ENCODE measurements at places on chromosomes 1 and 21.

GRCh38 chr1:115873184-115873583 lies 32.3 kb upstream of the NHLH2 start:
- DNase-seq = no peak
- no peaks in the 10 kb centered on the region for H3K36me3 ChIP-seq
- H3K4me1 ChIP-seq = no peaks in the 10 kb centered on the region
- no peak overlapping the region for H3K4me3 ChIP-seq

- no peak overlapping the region for H3K4me3 ChIP-seq
- H3K27ac ChIP-seq = no peak overlapping the region
- no peaks in the 10 kb centered on the region for H3K36me3 ChIP-seq
- H3K27me3 ChIP-seq = no peaks in the 10 kb centered on the region
- no peaks in the 10 kb centered on the region for H3K4me1 ChIP-seq
- DNase-seq = no peak
Measured at GRCh38 chr1:101137144-101138126, 99.4 kb upstream of the S1PR1 start.

DNA sequence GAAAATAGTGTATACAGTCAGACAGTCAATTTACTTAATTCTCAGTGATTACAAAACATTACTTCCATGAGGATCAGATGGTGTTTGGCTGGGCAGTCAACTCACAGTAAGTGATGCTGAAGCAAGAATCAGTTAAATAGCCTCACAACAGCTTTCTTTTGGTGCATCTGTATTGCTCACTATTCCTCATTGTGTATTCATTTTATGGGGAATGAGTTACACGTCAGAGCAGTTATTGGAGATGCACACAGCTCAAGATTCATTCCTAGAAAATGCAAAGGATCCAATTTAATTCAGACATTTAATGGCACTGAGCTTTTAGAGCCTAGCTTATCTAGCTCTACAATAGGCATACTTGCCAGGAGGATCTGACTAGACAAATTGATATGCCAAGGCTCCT lies 150.6 kb downstream of the HS2ST1 start:
- H3K36me3 ChIP-seq = no peaks in the 10 kb centered on the region
- no peak overlapping the region for H3K4me3 ChIP-seq
- H3K4me1 ChIP-seq = peaks cover 4% of the 10 kb centered on the region
- no peak for DNase-seq
- H3K27me3 ChIP-seq = no peaks in the 10 kb centered on the region

DNA sequence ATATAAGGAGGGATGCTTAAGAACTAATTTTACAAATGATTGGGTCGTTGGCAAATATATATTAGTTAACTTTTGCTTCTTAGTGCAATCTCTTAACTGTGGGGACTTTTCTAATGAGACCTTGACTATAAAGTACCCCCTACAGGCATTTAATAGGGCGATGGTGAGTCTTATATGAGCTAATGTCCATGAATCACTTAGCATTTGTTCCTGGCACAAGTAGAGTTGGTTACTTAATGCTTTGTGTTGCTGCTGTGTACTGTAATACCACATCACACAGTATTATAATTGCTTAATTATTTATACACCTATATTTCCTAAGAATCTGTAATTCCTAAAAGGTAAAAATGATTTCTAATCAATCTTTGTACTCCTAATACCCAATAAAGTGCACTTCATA lies 25.3 kb upstream of the TMCO1 start:
- no peak for DNase-seq
- no peaks in the 10 kb centered on the region for H3K4me1 ChIP-seq
- no peak overlapping the region for H3K4me3 ChIP-seq
- no peaks in the 10 kb centered on the region for H3K27me3 ChIP-seq

GRCh38 chr1:3740042-3740441 lies 12.2 kb upstream of the CCDC27 start:
- no peaks in the 10 kb centered on the region for H3K27me3 ChIP-seq
- no peak overlapping the region for H3K4me3 ChIP-seq
- no peak for DNase-seq
- H3K36me3 ChIP-seq = peaks cover 42% of the 10 kb centered on the region

DNA sequence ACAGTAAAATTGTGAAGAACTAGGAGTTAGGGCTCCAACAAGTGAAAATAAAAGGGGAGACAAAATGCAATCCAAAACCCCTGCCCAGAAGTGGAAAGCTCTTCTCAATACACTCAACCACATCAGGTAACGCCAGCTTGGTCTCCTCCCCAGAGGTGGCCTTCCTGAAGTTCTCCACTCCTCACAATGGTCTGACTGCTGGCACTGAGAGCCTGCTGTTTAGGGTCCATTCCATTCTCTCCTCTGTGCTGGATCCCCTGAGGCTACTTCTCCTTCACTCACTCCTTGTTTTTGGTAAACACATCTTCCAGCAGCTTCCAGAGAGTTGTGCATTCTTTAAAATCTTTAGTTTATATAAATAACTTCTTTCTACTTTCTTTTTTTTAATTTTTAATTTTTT lies 189.5 kb downstream of the KCNT2 start:
- no peaks in the 10 kb centered on the region for H3K27me3 ChIP-seq
- H3K4me3 ChIP-seq = no peak overlapping the region
- H3K27ac ChIP-seq = no peak overlapping the region
- no peaks in the 10 kb centered on the region for H3K36me3 ChIP-seq
- H3K4me1 ChIP-seq = no peaks in the 10 kb centered on the region

- H3K27ac ChIP-seq = no peak overlapping the region
- no peak overlapping the region for H3K4me3 ChIP-seq
- H3K27me3 ChIP-seq = no peaks in the 10 kb centered on the region
- DNase-seq = no peak
- no peaks in the 10 kb centered on the region for H3K36me3 ChIP-seq
Measured at GRCh38 chr1:221761354-221762002, 19.6 kb upstream of the DUSP10 start.

DNA sequence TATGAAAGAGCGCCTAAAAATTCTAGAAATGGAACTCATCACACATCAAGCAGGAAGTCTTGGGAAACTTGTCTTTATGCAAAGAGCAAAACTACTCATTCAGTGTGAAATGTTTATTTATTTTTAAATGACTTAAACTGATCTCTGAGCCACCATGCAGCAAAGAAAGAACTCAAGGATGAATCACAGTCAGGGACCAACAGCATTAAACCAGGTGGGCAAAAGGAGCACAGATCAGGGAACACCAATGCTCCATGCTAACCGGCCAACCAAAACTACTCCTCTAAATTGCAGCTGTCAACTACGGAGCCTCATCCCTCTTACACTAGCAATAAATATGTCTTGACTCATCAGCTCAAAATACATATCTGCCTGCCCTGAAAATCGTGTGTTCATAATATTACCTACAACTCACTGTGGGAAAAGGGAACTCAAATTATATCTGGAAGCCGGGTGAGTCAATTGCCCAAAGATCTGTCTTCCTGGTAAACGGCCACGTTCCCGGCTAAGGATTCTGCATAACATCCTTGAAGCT lies 129.2 kb downstream of the PTPN14 start:
- DNase-seq = no peak
- no peaks in the 10 kb centered on the region for H3K4me1 ChIP-seq
- H3K36me3 ChIP-seq = no peaks in the 10 kb centered on the region
- H3K27ac ChIP-seq = no peak overlapping the region
- no peaks in the 10 kb centered on the region for H3K27me3 ChIP-seq

DNA sequence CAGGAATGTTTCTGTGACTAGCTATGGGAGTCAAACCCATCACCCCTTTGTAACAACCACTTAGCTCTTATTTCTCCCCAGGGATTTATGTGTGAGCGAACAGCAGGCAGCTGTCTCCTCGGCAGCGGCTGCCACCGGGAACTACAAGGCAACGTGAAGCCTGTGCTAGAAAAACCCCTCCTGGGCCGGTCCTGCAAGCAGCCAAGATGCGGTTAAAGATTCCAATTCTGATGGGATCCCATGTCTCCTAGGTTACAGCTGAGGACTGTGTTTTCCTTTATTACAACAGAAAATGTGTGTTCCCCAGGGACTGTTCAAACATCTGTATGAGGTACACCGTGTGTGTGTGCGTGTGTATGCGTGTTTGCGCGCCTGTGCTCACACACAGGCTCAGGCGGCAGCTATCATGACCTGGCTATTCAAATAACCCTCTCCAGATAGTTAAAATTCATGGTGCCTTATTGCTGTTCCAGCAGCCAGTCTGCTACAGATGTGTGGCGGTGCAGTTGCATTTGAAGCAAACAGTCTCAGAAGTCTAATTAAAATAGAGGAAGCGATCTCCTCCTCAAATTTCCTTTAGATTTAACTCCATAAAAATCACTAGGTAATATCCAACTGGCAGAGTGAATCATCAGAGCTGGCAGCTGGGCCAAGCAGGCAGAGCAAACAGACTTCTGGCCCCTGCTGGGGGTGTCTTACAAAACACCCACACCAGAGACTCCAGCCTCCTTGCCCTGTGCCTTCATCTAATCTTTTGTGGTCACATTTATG lies 68.0 kb downstream of the LMX1A start:
- H3K4me3 ChIP-seq = no peak overlapping the region
- no peak overlapping the region for H3K27ac ChIP-seq
- DNase-seq = no peak
- no peaks in the 10 kb centered on the region for H3K36me3 ChIP-seq
- H3K27me3 ChIP-seq = peaks cover 17% of the 10 kb centered on the region

DNA sequence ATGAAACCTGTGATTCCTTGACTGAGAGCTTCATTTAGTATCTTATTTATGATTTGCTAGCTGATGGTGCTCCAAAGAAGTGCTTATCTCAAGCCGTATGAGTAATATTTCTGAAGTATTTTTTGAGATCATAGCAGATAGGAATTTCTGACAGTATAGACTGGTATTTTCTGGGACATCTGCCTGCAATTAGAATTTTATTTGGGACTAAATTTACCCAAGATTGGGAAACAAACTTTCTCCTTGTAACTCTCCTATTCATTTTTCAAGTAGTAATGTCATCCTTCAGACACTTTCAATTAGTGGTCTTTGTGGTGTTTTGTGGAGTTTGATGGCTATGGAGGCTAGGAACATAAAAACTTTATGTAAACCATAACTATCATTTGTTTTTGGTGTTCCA lies 597.2 kb upstream of the ZP4 start:
- no peak overlapping the region for H3K27ac ChIP-seq
- DNase-seq = no peak
- H3K27me3 ChIP-seq = no peaks in the 10 kb centered on the region
- no peaks in the 10 kb centered on the region for H3K4me1 ChIP-seq
- no peak overlapping the region for H3K4me3 ChIP-seq

DNA sequence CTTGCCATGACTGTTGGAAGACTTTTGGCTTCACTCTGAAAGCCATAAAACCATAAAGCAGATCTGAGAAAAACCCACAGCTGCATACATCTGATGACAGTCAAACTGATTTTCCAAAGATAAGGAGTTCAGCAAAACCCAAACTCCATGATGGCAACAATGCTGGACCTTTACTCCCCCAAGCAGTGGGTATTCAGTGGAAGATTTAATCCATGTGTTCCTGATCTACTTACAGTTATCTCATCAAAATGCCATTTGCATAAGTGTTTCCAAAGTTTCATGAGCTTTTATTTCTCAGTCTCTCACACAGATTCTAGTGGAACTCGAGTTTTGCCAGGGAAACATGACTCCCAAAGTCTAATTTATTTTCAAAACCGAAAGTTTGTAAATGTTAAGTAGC lies 184.9 kb downstream of the ZC3H11B start:
- H3K4me1 ChIP-seq = no peaks in the 10 kb centered on the region
- H3K36me3 ChIP-seq = no peaks in the 10 kb centered on the region
- DNase-seq = no peak
- no peak overlapping the region for H3K27ac ChIP-seq

DNA sequence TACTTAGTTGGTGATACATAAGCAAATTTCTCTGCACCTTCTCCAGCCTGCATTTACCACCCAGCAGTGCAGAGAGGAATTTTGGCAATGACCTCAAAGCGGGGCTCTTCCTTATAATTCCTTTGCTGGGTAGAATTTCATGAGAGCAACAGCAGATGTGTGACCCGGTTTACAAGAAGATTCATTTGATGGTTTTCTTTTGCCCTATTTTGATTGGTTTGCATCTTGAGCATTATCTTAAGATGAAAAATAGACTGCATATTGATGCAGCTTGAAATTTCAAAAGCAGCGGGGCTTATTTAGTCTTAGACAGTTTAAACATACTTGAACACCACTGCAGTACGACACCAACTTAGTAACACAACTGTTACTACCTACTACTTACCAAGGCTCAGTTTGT lies 378.9 kb downstream of the TTLL7 start:
- H3K36me3 ChIP-seq = no peaks in the 10 kb centered on the region
- H3K27ac ChIP-seq = no peak overlapping the region

DNA sequence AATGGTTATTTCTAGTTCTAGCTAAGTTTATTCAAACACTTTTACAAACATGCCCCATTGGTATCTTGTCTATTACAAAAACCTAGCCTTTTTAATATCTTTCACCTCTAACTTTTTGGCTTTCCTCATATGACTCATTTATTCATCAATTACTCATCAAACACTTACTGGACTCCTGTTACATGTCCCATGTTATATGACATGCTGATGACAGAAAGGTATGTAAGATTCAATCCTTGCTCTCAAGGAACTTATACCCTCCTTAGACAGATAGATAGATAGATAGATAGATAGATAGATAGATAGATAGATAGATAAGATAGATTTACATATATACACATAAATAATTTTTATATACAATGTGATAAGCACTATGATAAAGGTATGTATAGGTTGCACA lies 33.9 kb upstream of the INSL5 start:
- no peaks in the 10 kb centered on the region for H3K4me1 ChIP-seq
- H3K27me3 ChIP-seq = no peaks in the 10 kb centered on the region
- no peak for DNase-seq
- no peaks in the 10 kb centered on the region for H3K36me3 ChIP-seq
- H3K4me3 ChIP-seq = no peak overlapping the region

DNA sequence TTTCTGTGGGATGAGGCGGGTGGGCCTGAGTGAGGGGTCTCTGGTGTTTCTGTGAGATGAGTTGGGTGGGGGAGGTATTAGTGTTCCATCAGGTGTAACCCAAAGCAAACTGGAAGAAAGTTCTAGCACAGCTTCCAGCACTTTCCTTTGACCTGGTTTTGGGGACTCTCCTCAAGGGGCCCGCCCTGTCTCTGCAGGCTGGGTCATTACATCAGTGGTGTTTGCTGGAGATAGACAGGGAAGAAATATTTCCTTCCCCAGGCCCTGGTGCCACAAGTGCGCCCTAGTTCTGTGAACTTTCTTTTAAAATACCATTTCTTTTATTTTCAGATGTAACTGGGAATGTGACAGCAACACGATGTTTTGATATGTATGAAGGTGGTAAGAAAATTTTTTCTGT lies 16.5 kb upstream of the MX2 start:
- peaks cover 2% of the 10 kb centered on the region for H3K27me3 ChIP-seq
- no peak overlapping the region for H3K4me3 ChIP-seq

GRCh38 chr1:221714227-221715152 lies 27.4 kb downstream of the DUSP10 start:
- DNase-seq = no peak
- H3K27me3 ChIP-seq = no peaks in the 10 kb centered on the region
- H3K4me3 ChIP-seq = no peak overlapping the region
- H3K4me1 ChIP-seq = peaks cover 50% of the 10 kb centered on the region
- H3K36me3 ChIP-seq = no peaks in the 10 kb centered on the region

- no peak overlapping the region for H3K4me3 ChIP-seq
- DNase-seq = no peak
- H3K4me1 ChIP-seq = no peaks in the 10 kb centered on the region
- H3K27me3 ChIP-seq = no peaks in the 10 kb centered on the region
Measured at GRCh38 chr1:214683621-214684020, 80.6 kb downstream of the CENPF start.
